Activated CD4-positive, alpha-beta T cell treated with anti-CD3 and anti-CD28 coated beads, Interleukin-2, amount 10 ng/mL, durations not matched to agents 24 days and 14 days (primary cell): ENCODE measurements at places on chromosomes 13 and 19. TPM values are rescaled to one million over a fixed set of nuclear protein-coding genes. Genes with fewer than 3 reads are reported as not detected.
A peak's percentile ranks its signal among the peaks of the same experiment; 100 is the strongest.

FRY gene
- 1.8 and 2.8 TPM in 2 replicates for total RNA-seq

DNA sequence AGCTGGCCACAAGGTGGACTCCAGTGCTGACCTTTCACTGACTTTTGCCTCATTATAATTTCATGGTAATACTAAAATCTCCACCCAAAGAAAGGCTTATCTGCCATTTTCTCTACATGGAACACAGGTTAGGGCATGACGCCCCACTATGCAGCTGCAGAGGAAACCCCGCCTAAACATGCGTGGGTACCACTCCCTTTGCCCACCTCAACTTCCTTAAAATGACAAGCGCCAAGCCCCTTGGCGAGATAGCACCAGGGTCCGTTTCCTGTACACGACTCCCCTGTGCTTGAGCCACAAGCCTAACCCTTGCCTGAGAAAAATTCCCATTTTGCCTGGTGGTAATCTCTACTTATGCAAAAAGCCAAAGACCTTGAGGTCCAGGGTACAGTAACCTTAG, 36.0 kb upstream of the PABPC3 start:
- no peak for DNase-seq

PNMA8B gene
- total RNA-seq = not detected in 2 replicates

DNA sequence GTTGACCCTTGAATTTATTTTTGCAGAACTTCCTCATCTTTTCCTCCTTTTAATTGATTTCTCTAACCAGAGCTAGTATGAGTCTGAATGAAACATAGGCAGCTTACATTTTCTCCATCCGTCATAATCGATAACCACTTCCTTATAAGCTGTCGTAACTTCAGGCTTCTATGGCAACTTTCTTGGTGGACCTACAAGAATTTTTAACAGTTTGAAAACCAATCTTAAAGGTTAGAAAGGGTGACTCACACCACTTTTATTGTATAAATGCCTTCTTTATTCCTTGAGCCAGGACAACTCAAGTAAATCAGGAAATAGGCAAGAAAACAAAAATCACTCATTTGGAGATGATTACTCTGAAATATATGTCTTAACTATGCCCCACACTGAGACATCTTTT, 105.7 kb upstream of the KL start:
- no peak for DNase-seq

DNA sequence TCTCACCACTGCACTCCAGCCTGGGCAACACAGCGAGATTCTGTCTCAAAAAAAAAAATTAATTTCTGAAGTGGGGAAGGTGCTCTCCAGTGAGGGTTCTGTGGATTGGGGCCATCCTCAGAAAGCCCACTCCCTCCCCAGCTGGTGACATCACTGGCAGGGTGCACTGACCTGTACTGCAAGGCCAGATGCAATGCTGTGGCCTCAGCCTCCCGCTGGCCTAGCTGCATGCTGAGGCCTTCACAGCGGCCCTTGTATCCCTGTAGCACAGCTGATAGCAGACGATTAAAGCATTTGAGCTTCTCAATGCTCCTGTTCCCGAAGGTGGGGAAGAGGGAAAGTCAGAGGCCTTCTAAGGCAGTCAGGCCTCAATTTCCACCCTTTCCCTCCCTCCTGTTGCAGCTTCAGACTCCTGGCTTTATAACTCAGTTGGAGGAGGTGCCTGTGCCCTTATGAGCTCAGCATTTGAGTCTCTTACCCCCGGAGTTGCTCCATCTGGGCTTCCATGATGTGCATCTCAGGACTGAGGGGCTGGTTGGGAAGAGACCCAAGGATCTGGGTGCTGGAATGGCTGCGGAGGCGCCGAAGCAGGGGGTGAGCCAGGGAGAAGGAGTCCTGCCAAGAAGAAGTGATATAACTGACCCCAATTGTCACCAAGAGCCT, 5.3 kb downstream of the USHBP1 start:
- peak; percentile 53 for DNase-seq

ZNF729 gene
- not detected in 2 replicates for total RNA-seq

DNA sequence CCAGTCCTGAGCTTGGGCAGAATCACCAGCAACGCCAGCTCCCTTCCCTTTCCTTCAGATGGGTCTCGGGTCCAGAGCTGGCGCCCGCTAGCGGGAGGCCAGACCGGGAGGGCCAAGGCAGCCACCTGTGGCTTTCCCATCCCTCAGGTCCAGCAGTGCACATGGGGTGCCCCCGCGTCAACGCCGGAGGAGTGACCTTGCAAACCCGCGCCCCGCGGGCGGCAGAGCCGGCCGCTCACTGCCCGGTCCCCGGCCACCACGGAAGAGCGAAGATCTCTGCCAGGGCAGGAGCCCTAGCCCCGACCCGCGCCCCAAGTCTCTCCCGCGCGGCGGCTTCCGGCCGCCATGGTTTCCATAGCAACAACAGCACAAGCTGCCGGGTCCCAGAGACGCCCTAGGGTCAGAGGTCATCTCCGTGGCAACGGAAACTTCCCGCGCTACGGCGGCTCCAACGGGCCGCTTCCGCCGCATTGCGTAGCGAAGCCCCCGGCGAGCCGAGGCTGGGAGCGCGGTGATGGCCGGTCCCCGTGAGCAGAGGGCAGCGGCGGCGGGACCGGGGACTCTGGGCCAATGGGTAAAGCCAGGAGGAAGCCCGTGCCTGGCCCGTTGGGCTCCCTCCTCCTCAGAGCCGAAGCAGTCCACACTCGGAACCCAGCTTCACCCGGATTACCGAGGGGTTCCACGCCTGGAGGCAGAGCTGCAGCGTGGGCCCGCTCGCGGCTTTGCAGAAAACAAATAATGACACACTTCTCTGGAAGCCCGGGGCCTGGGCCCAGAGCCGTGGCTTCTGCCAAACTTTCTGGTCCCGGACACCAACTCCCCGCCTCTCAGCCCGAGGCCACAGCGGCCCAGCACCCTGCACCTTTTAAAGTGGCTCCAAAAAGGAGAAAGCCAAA, 7.4 kb downstream of the FGF14 start:
- peak; percentile 99 for DNase-seq

SRRM5 gene
- total RNA-seq = 0.19 and 0.37 TPM in 2 replicates

SPACA4 gene
- not detected in 2 replicates for total RNA-seq

DNA sequence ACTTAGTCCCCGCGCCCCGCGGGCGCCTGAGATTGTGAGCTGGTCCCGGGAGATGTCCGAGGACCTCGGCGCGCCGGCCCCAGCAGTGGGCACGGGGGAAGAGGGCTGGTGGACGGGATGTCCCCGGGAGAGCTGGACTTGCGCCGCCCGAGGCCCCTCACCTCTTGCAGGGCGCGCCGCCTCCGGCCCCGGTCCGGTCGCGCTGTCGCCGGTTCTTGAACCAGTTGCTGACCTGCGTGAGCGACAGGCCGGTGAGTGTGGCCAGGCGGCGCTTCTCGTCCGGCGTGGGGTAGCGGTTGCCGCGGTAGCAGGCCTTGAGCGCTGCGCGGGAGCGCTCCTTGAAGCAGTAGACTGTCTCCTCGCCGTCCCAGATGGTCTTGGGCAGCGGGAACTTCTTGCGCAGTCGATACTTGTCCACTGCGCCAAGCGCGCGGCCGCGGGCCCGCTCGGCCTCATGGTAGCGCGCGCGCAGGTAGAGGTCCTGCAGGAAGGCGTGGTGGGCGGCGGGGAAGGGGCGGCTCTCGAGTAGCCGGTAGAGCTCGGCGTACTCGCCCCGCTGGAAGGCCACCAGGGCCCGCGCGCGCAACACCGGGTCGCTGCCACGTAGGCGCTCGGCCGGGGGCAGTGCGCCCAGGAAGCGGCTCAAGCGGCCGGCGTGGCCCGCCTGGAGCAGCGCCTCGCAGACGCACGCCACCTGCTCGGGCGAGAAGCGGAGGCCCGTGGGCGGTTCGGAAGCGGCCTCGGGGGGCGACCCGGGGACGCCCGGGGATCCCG, 984 bp downstream of the SIX5 start:
- DNase-seq = peak; percentile 81

CD33 gene
- 6.5 and 8.7 TPM in 2 replicates for total RNA-seq

GRCh38 chr13:27915301-27916207, 4.2 kb upstream of the PDX1 start:
- no peak for DNase-seq

DNA sequence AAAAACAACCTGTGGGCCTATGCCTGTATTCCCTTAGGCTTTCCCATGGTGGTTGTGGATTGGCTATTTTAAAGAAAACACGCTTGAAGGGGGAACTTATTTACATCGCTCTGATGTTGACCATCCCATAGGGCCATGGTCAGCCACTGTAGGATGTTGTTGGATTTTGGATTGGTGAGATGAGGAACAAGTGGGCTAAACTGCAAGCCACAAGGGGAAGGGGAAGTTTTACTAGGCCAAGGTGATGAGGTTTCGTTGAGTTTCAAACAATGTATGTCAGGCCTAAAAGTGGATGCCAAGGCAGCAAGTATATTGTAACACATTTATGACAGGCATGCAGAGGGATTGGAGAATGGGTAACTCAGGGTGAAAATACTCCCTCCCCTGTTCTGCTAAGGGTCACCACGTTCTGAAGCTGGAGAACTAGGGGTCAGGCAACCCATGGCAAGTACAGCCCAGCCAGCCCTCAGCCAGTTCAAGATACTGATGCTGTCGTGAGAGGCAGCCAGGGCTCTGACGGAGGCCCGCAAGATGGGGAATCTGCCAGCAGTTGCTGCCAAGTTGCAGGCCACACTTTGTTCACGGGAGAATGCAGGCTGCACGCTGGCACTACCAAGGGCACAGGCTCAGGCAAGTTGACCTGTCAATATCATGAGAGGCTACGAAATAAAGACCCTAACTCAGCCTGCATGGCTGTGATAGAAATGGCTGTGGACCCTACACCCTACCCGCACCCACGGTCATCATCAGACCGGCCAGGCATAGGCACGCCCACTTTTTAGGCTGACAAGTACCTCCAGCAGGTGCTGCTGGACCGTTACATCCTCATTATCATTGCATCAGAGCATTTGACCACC, 11.1 kb downstream of the IRGC start:
- no peak for DNase-seq

DNA sequence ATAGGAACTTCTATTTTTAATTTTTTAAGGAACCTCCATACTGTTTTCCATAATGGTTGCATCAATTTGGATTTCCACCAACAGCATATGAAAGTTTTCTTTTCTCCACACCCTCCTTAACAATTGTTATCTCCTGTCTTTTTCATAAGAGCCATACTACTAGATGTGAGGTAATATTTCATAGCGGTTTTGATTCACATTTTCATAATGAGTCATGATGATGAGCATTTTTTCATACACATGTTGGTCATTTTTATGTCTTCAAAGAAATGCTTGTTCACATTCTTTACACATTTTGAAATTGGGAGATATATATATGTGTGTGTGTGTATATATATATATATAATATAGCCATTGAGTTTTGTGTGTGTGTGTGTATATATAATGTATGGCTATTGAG, 420.3 kb upstream of the PCDH9 start:
- DNase-seq = no peak

LRRC4B gene
- 0.12 TPM in 1 of 2 replicates, not detected in the other for total RNA-seq

GRCh38 chr19:18000915-18001776, 6.8 kb upstream of the ARRDC2 start:
- peak; percentile 97 for DNase-seq

PARP4 gene
- 33.0 and 34.8 TPM in 2 replicates for total RNA-seq

DNA sequence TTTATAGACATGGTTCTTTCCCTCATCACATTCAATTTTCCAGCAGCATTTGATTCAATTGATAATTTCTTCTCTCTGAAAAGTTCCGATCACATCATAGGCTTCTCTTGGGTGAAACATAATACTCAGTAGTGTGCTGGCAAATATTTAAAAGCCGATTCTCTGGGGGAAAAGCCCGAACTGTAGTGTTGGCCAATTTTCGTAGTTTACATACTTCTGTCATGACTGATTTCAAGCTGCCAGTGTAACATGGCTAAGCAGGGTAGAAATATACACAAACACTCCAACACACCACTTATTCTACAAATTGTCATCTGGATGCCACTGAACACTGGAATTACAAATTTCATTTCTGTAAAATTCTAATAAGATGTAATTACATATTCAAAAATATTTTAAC, 56.1 kb upstream of the FREM2 start:
- DNase-seq = no peak

DNA sequence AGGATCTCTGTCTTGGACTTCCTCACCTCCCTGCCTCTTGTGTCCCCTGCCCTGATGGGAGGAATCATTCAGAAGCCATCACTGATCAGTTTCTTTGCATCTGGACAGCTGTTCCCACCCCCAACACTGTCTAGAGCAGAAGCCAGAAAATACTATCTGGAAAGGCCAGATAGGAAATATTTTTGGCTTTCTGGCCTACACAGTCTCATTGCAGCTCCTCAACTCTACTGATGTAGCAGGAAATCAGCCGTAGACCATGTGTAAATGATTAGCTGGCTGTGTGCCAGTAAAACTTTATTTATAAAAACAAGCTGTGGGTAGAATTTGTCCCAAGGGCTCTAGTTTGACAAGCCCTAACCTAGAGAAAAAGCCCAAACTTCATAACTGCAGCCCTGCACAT, 5.6 kb downstream of the SIGLEC7 start:
- no peak for DNase-seq
